Effector CD4-positive, alpha-beta T cell (primary cell): ENCODE measurements at places on chromosomes 4 and X.

GRCh38 chrX:103197721-103198306 lies 17.1 kb upstream of the BEX4 start:
- DNase-seq: no peak

- no peak for DNase-seq
These were observed 49.2 kb upstream of the DDX53 start for GRCh38 chrX:22950269-22951266.

GRCh38 chr4:173192375-173193162 lies 24.0 kb downstream of the GALNT7 start:
- no peak for DNase-seq

DNA sequence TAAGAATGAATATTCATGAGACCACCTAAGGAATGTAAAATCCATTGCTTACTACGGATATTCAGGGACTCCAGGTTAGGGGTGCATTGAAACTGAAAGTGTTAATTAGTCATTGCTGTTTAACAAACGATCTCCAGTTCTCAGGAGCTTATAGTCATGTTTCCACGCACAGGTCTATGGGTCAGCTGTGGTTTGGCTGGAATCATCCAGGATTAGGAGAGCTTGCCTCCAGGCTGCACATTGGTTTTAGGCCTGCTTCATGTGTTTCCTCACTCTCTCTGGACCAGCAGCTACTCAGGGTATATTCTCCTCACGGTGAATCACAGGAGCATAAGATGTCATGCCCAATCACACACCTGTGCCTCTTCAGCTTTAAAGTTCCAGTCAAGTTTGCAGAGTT lies 98.9 kb downstream of the ATXN3L start:
- DNase-seq: no peak

DNA sequence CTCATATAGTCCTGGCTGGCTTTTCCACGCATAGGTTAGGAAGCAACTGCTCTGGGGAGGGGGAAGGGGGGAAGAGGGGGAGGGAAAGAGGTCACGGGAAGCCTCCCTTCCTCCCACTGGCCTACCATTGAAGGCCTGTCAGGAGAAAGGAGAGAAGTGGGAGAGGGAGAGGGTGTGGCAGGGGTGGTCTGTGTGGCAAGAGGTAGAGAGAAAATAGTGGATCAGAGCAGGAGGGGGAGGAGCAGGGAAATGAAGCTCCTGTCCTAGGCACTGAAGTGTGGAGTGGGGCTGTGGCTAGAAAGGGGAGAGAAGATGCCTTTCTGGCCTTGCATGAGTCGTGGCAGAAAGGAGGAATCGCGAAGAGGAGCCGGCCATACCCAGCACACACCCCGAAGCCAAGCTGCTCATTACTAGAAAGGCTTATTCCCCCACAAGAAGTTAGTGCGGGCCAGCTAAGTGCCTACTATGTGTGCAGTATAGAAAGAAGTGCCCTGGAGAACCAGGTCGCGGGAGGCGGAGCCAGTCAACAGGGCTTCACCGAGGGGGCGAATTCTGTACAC lies 1.1 kb upstream of the TMEM164 start:
- DNase-seq: no peak

GRCh38 chr4:71247706-71248105 lies 91.1 kb upstream of the SLC4A4 start:
- no peak for DNase-seq

- DNase-seq: no peak
These were observed 39.1 kb upstream of the NPFFR2 start for GRCh38 chr4:71992571-71993312.

GRCh38 chr4:72031868-72032608 lies at the start of gene NPFFR2:
Gene NPFFR2 (plus strand): TSS chr4:72032000. CDS start chr4:72128592, 96,592 bp downstream.
- DNase-seq: no peak

- no peak for DNase-seq
These were observed 19.4 kb downstream of the FAM9C start for GRCh38 chrX:13024986-13025385.

DNA sequence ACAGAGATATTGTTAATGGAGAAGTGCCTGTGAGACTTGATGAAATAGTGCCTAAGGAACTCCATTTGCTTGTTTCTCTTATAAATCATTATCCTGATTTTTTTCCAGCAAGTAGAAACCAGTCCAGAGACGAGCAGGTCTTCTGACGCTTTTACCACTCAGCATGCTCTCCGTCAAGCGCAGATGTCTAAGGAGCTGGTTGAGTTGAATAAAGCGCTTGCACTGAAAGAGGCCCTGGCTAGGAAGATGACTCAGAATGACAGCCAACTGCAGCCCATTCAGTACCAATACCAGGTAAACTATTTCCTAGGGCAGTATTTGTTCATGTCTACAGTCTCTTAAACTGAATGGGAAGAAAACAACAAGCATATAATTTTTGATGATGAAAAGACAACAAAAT lies 63.6 kb downstream of the KIF4A start:
- no peak for DNase-seq

GRCh38 chrX:252244-252956 lies 28.8 kb upstream of the PLCXD1 start:
- no peak for DNase-seq

DNA sequence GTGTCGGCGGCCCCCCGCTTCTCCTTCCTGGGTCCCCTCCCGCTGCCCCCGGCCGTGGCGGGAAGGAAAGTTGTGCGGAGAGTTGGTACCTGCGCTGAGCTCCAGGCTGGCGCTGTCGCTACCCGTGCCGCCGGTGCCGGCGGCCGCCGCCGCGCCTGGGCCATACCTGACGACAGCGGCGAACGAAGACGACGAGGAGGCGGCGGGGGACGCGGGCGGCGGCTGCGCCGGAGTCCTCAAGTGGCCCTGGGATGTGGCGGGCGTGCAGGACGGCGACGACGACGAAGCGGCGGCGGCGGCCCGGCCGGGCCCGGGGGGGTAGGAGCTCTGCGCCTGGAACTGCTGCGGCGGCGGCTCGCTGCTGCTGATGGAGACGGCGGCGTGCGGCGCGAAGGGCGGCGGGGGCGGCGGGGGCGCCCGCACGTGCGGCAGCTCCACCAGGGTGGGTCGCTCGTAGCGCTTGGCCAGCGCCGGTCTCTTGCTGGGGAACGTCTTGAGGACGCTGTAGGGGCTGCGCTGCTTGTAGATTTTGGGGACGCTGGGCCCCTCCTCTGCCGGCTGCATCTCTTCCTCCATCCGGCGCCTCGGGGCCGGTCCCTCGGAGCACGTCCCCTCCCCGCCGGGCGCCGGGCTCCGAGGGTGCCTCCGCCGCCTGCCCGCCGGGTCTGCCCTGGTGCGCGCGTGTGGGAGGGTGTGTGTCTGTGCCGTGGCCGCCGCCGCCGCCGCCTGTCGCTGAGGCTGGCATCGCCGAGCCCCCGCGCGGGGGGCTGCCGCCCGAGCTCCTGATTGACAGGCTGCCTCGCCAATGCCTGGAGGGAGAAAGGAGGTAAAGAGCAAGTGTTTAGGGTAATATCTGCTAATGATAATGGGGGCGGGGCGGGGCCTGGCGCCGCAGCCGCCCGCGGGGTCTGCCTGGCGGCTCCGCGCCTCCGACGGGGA lies 618 bp downstream of the BEND4 start:
- no peak for DNase-seq

GRCh38 chrX:70196961-70197720 lies 19.9 kb downstream of the DGAT2L6 start:
- DNase-seq: peak; percentile 51

GRCh38 chr4:9921326-9921725 lies 100.0 kb downstream of the SLC2A9 start:
- DNase-seq: no peak

- no peak for DNase-seq
These were observed 105.7 kb upstream of the RASGEF1B start for GRCh38 chr4:81577392-81577791.

DNA sequence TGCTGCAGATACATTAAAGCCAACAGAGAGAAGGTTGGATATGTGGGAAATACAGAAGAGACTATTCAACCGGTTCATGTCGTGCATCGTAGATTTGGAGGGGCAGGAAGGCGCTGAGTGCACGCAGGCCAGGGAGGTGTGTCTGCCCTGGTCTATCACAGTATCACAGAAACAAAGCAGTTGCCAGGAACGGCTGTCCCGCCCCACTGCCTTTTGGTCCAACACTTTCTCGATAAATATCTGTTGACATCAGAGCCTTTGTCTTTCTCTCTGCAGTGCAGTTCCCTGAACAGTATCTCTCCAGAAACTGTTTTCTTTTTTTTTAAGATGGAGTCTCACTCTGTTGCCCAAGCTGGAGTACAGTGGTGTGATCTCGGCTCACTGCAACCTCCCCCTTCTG lies 151.1 kb upstream of the BCOR start:
- DNase-seq: no peak

DNA sequence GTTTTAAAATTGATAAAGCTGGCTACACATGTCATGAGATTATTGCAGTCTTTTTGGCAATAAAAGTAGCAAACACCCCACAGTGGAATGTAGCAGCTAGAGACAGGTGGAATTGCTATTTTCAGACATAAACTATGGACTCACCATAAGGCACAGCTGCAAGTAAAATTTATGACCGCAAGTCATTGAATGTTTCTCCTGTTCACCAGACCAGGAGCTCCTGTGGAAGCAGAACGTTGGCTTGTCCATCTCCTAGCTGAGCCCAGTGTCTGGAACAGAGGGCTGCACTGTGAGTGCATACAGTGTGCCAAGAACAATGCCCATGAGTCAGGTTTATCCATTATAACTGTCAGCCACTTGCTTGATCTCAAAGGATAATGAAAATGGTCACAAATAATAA lies 538.2 kb downstream of the INPP4B start:
- no peak for DNase-seq

GRCh38 chr4:110197529-110198042 lies 829 bp downstream of the ELOVL6 start:
- peak; percentile 7 for DNase-seq

DNA sequence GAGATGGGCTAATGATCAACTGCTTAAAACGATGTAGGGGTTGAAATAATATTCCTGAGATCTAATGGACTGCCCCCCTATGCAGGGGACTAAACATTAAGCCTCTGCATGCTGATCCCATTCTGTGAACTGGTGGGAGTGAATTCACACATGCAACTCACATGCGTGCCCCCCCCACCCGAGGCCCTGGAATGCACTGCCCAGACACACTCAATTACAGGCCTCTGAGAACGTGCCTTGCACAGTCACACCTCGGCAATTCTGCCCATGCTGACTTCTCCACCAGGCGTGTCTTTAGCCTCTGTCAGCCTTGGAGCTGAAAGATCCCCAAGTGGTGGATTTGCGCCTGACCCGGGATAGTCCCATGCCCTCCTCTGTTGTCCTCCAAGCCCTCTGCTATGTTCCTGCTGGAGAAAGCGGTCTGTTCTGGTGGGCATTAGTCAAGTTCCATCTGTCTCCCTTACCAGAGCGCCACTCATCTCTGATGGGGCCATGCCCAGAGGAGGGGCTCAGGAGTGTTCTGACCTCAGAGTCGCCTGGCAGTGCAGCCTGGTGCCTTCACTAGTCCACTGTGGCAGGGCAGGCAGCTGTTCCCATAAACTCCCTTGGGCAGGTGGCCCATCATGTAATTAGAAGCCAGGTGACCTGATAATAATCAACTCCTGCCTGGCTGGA lies 86.5 kb downstream of the DRD5 start:
- DNase-seq: no peak

DNA sequence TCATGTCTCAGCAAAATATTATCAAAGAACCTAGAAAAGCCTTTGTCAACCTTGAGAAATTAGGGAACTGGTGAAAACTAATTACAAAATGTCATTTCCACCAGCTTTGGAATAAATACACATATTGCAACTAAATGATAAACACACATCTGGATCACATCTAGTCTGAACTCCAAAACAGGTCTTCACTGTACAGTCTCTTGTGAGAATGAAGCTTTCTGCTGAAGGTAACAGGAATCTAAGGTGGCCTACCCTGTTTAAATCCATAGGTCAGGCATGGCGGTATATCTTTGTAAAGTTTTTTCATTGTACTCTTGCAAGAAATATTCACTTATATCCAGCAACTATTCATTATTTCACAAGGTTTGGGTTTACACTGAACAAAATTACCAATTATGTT lies 1.7 kb downstream of the SH3D19 start:
- no peak for DNase-seq

DNA sequence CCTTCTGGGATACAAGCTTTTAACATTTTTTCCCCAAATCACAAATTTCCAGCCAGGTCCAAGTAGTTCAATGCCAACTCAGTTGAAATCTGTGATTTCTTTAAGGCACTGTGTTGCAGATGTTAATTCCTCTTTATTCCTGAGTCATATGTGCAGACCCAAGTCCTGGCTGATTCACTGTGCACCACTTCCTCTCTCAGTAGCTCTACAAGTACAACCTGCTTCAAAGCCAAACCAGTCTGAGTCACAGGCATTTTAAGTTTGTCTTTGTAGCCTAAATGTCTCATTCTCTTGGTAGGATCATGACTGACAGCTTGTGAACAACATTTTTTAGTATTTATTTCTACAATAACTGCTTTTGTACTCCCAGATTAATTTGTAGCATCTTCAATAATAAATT lies 165.6 kb upstream of the S100G start:
- DNase-seq: no peak

GRCh38 chr4:66606215-66606614 lies 935.9 kb upstream of the EPHA5 start:
- no peak for DNase-seq

DNA sequence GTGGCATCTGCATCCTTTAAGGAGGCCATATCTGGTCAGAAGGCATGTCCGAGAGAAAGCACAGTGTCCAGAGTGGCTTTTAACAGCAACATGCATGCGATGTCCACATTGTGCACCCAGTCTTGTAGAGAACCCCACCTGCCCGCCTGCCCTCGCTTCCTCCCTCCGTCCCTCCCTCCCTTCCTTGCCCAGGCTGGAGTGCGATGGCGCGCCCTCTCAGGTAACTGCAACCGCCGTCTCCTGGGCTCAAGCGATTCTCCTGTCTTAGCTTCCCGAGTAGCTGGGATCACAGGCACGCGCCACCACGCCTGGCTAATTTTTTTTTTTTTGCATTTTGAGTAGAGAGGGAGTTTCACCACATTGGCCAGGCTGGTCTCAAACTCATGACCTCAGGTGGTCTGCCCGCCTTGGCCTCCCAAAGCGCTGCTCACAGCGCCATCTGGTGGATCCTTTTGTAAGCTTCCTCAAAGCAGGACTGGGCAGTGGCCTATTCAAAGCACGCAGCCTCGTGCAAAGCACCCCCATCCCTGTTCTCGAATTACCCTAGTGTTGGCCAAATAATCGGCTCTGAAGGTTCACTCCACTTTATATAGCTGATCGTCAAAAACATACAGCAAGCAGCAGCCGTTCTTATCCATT lies 15.0 kb downstream of the BRCC3 start:
- DNase-seq: peak; percentile 17

GRCh38 chr4:124019749-124020549 lies 623.4 kb downstream of the SPRY1 start:
- no peak for DNase-seq

DNA sequence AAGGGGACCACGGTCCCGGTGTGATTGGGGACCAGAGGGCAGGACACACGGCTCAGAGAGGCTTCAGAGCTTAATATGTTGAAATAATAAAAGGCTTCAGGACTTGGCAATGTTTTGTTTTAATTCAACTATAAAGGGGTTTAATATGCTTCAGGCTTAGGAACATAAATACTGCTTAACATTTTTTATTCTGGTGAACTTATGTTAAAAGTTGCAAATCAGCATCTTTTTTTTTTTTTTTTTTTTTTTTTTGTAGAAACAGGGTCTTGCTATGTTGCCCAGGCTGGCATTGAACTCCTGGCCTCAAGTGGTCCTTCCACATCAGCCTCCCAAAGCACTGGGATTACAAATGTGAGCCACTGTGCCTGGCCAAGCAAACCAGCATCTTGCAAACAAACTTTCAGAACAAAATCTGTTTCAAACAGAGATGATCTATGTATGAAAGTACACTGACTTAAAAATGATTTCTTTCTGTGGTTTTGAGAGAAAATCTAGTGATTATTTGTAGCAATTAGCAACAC lies 37.7 kb downstream of the RHOH start:
- DNase-seq: no peak
